ENCODE measurements at places on chromosomes 6 and 20. TPM values are rescaled to one million over a fixed set of nuclear protein-coding genes. Genes with fewer than 3 reads are reported as not detected.

DNA sequence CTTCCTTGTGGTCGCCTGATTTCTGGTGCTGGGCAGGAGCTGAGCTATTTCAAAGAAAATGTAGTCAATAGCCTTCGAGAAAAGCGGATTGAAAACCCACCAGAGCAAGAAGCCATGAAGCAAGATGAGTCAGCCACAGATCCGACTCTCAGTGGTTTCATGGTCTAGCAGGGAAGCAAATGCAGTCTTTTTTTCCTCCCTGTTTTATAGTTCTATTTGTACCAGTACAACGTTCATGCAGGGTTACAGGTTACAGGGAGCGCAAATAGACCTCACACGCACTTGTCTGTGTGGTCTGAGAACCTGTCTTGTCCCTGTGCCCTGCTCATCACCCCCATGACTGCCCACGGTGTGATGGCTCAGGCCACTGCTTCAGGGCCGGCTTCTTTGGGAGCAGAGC lies 309.8 kb upstream of the SUPT3H start:
- no peak for DNase-seq

DNA sequence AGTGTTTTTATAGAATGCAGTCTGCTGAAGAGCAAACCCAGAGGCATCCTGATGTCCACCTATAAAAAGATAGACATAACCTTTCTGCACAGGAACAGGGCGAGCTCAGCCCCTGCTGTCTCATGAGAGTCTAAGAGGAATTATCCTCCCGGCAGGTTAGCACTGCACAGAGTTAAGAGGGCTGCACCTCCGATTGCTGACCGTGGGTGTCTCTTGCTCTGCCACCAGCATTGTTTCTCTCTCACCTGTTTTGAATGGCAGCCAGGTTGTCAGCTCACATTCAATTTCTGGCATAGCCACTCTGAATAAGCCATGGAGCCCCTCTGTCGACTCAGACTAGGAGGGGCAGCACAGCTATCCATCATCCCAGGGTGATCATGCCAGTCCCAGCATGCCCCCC lies 211.2 kb downstream of the PHACTR1 start:
- DNase-seq: no peak

The NELFE gene
- total RNA-seq: 90.8 TPM

DNA sequence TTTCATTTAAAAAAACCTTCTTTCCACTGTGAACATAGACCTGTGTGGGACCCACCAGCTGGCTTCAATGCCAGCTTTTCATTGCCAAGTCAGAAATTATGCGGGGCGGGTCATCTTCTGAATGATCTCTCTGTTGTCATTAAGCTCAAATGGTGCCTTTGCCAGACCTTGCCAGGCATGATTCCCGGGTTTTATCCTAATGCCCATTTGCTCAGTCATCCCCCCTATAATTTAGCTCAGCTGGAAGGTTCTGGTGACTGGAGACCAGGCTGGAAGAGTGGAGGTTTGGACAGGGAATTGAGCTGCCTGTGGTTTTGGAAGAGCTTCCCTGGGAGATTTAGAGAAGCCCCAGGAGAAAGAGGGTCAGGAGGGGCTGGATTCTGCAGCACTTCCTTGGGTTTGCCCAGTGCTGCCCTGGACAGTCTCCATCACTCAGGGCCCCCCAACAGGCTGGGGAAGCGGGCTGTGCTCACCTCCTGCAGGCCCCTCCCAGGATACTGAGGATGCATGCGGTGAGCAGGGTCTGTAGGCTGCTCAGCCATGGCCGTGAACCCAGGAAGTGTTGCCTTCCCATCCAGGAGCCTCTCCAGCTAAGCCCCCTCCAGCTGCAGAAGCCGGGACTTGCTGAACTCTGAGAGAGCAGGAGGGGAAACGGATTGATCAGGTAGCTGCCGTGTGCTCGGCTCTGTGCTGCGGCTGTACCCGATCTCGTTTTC lies 273.0 kb downstream of the CDH4 start:
- no peak for DNase-seq

- no peak for DNase-seq
Measured at GRCh38 chr20:2700913-2701620, 8.5 kb downstream of the EBF4 start.

DNA sequence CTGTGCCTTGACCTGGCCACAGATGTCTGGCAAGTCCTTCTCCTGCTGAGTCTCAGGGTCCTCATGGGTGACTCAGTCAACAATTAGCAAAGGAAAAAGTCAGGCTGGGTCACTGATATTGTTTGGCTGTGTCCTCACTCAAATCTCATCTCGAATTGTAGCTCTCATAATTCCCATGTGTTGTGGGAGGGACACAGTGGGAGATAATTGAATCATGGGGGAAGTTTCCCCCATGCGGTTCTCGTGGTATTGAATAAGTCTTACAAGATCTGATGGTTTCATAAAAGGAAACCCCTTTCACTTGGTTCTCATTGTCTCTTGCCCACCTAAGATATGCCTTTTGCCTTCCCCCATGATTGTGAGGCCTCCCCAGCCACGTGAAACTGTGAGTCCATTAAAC lies 45.7 kb downstream of the PREX1 start:
- no peak for DNase-seq

- no peak for DNase-seq
Measured at GRCh38 chr6:47485491-47486135, 8.0 kb downstream of the CD2AP start.

The MAPK13 gene
- 19.2 TPM for total RNA-seq

GRCh38 chr6:158041788-158042187 lies 60.1 kb downstream of the SYNJ2 start:
- no peak for DNase-seq

GRCh38 chr20:20412750-20413149 lies 44.8 kb downstream of the INSM1 start:
- DNase-seq: no peak

GRCh38 chr6:35590622-35591066 lies 77.9 kb upstream of the TULP1 start:
- DNase-seq: no peak

DNA sequence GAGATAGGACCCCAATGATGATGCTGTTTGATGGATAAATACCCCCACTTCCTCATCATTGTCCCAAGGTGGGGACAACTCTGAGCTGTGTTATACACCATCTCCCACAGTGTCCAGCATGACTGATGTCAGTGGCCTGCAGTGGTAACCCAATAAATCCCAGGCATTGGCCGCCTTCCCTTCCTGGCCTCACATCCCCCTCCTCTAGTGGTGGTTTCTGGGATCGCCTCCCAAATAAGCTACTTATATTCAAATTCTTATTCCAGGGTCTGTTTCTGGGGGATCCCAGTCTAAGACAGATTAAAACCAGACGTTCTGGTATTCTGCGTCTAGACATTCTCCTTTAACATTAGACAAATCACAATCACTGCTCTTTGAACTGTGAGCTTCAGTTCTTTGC lies 90.6 kb downstream of the SCP2D1 start:
- no peak for DNase-seq

DNA sequence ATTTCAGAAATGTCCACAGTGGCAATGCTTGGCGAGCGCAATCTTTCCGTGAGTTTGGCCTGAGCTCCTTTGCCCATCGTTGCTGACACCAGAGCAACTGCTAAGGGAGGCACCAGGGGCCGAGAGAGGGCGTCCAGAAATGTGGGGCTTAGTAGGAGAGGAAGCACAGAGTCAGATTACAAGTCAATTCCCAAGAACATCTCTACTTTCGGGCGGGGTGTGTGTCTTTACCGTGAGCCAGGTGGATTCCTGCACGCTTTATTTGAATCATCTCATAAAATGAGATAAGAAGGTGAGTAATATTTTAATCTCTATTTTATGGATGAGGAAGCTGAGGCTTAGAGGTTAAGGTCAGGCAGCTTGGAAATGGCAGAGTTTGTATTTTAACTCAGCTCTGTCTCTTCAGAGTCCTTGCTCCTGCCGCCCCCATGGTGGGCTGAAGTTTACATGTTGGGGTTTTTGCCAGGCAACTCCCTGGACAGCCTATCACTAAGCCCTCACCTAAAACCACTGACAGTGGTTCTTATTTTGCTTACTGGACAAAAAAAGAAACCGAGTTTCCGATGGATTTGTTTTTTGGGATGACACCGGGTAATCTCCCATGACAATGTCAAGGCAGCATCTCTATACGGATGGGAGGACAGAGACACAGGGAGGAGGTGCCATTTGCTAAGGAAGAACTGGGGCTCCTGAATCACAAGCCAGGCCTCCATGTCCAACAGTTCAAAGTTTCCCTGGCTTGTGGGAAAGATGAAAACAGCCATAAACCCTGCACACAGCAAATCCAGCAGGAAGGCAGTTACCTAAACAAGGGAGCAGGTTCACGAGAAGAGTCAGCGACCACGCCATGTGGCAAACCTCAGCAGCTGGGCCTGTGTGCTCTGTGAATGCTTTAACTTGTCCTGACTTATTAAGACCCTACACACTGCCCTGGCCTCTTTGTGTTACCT lies 112.6 kb upstream of the SLC24A3 start:
- no peak for DNase-seq

DNA sequence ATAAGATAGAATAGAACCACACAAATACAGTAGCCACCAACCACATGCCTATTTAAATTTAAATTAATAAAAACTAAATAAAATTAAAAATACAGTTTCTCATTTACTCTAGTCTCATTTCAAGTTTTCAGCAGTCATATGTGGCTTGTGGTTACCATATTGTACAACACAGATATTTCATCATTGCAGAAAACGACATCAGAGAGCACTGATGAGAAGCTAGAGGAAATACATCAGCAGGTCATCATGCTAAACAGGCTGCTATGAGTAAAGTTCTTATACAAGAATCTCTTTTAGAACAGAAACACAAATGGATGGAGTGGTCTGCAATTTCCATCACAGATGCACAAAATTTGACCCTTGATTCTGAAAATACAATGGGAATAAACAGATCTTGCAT lies 36.6 kb downstream of the TBC1D32 start:
- no peak for DNase-seq

GRCh38 chr6:169722362-169723199 lies 1.7 kb downstream of the PHF10 start:
- peak; percentile 34 for DNase-seq

The E2F1 gene
- total RNA-seq: 57.9 TPM

DNA sequence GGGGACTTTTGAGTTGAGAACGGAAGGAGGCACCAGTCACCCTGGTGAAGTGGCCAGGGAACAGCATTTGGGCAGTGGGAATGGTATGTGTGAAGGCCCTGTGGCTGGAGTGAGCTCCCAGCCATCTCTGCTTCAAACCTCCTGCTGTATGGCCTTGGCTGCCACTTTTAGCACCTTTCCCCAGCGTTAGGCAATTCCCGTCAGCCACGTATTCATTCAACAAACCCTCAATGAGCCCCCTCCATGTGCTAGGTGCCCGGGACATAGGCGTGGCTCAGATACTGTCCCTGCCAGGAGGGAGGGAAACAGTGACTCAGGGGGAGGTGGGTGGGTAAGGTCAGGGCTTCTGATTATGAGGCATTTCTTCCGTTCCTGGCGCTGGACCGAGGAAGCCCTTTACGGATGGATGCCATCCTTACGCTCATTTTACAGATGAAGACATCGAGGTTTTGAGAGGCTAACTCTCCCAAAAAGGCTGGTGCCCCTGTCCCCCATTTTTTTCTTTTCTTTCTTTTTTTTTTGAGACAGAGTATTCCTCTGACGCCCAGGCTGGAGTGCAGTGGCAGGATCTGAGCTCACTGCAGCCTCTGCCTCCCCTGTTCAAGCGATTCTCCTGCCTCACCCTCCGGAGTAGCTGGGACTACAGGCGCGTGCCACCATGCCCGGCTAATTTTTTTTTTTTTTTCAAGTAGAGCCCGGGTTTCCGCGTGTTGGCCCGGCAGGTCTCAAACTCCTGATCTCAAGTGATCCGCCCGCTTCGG lies 37.5 kb downstream of the SRC start:
- no peak for DNase-seq

- DNase-seq: no peak
Measured at GRCh38 chr6:64520050-64520449, 884.4 kb downstream of the PHF3 start.
